ENCODE measurements at places on chromosomes 16 and 17. TPM values are rescaled to one million over a fixed set of nuclear protein-coding genes. Genes with fewer than 3 reads are reported as not detected.

Gene JPH3
- total RNA-seq, result not detected

Gene TBC1D3L
- total RNA-seq, result 5.6 TPM

Gene C17orf50
- not detected for total RNA-seq

Gene KRT13
- total RNA-seq, result not detected

Gene CACNB1
- 8.3 TPM for total RNA-seq

- no peak for DNase-seq
These were observed 15.9 kb downstream of the TNRC6A start for GRCh38 chr16:24745391-24745790.

- peak; percentile 6 for DNase-seq
These were observed 83.6 kb upstream of the NLRP1 start for GRCh38 chr17:5667871-5668270.

DNA sequence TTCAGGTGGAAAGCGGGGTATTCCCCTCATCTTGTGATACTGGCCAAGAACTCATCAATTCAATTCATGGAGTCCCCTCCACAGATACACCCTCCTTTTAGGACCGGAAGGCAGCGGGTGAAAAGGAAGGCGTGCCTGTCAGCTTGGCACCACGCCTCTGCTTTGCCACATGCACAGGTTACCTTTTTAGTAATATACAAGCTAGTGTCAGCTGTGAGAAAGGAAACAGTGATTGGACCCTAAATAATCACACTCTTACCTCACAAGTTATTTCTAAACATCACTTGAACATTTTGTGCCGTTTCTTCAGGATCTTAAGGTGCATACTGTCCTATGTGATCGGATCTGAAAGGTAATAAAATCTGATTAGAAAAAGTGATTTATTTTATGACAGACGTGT, 15.7 kb downstream of the ZDHHC7 start:
- DNase-seq, result no peak

DNA sequence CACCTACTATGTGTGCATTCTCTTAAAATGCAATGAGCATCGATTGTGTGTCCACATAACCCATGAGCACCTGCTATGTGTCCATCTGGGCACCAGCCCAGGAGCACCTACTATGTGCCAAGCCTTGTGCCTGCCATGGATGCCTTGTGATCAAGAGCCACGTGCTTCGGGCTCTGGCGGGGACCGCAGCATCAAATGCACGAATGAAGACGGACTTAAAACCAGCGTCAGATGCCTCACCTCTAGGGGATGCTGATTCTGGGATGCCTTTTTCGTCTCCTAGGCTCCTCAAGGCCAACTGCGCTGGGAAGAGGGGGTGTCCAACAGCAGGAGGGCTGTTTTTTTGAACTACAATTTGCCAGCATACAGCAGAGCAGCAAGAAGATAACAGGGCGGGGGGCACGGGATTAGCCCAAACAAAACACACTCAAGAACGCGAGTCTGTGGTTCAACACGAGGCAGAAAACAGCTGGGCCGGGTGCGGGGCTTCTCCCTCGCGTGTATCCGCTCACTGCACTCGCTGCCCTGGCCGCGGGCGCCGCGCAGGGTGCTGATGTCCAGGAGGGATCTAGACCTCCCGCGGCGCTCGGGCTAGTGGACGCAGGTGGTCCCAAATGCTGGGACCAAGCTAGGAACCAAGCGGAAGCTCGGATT, 1.2 kb upstream of the GLIS2 start:
- DNase-seq, result peak; percentile 51

- DNase-seq, result no peak
These were observed 29.0 kb downstream of the ETV4 start for GRCh38 chr17:43517161-43517560.

- DNase-seq, result no peak
These were observed 1.6 kb upstream of the SMARCD2 start for GRCh38 chr17:63843910-63844677.

DNA sequence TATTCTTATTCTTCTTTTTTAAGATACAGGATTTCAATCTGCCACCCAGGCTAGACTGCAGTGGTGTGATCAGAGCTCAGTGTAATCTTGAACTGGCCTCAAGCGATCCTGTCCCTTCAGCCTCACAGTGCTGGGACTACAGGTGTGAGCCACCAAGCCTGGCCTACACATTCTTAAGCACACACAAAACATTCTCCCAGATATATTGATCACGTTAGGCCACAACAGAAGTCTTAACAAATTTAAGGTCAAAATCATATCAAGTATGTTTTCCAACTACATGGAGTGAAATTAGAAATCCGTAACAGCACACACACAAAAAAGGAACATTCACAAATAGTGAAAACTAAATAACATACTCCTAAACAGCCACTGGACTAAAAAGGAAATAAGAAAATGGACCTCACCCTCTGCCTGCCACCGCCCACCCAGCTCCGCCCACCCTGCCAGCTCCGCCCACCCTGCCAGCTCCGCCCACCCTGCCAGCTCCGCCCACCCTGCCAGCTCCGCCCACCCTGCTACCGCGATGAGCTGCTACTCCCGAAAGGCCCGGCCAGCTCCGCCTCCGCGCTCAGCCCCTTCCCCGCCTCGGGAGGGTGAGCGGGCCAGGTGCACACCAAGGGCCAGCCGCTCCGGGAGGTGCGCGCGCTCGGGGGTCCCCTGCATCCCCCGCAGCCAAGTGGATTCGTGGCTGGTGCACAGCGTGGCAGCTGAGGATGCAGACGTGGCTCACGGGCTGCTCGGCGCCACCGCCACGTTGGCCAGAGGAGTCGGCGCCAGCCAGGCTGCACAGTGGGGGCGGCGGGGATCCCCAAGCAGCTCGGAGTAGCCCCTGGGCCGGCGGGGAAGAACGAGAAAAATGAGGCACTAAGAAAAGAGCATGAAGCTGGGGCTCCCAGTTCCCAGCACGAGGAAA, 41.2 kb downstream of the C16orf87 start:
- DNase-seq, result no peak

GRCh38 chr17:70357190-70357589, 187.9 kb downstream of the KCNJ2 start:
- DNase-seq, result no peak

DNA sequence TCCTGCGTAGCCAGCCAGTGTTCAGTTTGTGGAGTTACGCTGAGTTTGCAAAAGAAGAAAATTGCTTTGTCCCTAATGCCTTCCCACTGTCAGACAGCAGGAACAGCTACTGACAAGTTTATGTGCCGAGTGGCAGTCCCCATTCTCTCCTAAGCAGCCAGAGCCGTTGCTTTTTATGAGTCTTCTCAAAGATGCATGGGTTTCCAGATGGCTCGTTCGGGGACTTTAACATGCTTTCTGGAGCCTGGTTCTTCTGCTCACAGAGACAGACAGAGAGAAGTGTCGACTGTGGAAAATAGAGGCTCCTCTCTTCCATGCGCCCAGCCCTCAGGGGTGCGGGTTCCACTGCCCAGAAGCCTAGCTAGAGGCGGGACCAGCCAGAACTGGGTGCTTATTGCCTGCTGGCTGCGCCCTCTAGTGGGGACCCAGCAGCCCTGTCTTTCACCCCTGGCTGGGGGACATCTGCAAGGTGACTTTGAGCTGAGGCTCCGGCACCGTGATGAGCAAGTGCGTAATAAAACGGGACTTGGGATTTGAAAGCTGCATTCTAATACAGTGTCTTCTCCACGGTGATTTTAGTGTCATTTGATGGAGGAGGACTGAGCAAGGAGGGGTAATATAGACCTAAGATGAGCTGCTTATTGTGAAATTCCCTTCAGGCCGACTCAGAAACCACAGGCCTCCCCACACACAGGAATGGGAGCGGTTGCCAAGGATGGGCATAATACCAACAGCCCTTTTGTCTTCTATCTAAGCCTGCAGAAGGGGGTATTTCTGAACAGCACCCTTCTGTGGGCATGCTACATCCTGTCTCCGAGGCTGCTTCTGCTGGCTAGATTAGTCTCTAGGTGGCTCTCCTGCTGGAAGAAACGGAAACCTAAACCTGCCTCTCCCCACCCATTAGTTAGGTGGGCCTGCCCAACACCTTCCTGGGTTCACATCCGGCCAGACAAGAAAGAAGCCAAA, 73.1 kb downstream of the CCDC182 start:
- peak; percentile 75 for DNase-seq

- DNase-seq, result no peak
These were observed 14.4 kb upstream of the DOK4 start for GRCh38 chr16:57500578-57501111.

DNA sequence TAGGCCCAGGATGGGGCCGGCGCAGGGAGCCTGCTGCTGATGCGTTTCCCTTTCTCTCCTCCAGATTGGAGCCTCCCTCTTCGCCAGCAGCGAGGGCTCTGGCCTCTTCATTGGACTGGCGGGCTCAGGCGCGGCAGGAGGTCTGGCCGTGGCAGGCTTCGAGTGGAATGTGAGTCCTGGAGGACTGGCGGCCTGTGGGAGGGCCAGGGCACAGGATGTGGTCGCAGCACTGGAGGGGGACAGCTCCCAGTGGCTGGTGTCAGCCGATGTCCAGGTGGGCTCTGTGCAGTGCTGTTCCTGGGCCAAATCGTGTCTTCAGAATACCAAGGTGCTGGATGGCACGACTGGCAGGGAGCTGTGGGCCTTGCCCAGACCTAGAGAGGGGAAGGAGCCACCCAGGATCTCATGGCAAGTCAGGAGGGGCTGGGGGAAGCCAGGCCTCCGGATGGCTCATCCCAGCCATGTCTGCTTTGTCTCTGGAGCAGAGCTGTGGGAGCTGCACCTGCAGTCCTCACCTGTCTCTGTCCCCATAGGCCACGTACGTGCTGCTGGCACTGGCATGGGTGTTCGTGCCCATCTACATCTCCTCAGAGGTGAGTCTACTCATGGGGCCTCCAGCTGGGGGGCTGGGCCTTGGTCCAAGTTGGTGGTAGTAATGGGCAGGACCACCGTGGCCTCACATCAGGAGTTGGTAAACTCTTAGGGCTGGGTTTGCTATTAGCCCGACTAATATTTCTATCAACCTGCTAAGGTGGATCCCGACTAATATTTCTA, 7.3 kb downstream of the SLC5A10 start:
- DNase-seq, result peak; percentile 82

DNA sequence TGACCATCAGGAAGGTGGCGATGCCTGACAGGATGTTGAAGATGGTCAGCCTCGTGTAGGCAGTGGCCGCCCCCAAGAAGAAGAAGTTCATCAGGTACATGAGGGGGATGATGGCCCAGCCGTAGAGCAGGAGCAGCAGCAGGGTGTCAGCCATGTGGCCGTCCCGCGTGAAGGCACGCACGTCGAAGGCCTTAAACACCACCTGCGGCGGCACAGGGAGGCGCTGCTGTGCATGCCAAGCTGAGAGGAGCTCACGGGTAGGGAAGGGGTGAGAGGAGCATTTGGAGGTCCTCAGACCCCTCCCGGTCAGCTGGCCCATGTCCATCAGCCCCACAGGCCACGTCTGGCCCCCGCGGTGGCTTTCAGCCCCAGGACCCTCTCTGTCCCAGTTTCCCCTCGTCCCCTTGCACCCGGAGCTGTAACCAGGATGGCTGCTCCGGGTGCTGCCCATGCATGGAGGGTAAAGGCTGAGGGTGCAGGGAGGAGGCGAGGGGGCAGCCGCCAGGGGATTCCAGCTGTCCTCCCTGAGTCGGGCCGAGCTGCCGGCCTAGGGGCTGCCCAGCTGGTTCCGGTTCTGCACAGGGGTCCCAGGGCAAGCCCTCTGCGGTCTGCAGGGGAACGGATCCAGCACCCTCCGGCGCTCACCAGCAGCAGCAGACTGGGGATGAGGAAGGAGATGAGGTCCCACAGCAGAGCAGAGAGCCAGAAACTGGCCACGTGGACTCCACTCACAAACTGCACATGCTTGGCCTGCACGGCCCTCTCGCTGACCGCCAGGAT, 17.1 kb upstream of the RNPS1 start:
- DNase-seq, result no peak

DNA sequence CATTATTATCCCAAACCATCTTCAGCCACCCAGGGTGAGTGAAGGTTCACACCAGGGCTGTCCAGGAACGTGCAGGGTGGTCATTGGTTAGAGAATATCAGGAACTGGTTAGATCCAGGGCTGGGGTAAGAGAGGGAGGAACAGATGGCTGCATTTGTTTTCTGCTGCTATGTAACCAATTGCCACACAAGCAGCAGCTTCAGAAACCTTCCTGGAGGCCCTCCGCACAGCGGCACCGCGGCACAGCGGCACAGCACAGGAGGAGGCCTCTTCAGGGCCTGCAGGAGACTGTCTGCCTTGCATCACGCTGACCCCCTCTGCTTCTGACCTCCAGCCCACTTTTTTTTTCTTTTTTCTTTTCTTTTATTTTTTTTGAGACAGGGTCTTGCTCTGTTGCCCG, 86.1 kb downstream of the KCNJ12 start:
- DNase-seq, result no peak

DNA sequence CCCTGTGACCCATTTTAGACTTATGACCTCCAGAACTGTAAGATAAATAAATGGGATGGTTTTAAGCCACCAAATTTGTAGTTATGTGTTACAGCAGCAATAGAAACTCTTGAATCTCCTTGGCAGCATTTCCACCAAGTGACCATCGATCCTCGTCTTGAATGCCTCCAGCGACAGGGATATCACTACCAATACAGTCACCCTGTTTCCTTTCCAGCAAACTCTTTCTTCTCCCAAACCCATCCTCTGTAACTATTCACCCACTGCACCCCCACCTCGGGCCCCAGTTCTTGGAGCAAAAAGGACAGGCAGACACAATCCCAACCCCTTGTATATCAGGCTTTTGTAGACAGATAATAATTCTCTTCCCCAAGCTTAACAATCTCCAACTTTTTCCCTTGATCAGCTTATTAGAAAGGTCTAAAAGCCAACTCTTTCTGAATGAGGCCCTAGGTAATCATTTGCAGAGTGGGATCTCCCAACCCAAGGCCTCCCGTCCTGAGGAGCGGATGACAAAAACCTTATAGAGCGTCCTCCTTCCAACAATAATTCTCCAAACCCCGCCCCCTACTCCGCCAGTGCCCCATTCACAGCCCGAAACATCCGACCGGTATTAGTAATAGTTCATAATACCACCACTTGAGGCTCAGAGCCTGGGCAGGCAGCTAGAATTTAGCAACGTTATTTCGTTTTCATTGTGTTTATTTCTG, 14.7 kb upstream of the PLLP start:
- DNase-seq, result peak; percentile 87

DNA sequence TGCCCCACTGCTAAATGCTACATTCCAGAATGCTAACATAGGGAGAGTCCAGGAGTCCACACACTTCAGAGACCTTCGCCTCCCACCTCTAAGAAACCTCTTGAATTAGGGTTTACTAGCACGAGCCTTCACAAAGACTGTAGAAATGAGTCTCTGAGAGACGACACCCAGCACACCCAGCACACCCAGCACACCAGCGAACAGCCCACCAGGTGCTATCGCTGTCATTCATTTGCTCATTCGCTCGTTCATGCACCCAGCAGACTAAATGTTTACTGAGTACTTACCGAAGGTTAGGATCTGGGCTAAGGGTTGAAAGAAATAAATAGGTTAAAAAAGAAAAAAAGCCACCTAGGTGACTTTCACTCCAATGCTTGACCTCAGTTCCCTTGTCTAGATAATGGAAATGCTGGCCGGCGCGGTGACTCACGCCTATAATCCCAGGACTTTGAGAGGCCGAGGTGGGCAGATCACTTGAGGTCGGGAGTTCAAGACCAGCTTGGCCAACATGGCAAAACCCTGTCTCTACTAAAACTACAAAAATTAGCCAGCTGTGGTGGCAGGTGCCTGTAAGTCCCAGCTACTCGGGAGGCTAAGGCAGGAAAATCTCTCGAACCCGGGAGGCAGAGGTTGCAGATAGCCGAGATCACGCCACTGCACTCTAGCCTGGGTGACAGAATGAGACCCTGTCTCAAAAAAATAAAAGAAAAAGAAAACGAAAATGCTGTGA, 100.8 kb downstream of the ADCY9 start:
- DNase-seq, result peak; percentile 59
